Activated CD4-positive, alpha-beta memory T cell treated with anti-CD3 and anti-CD28 coated beads, Interleukin-2, amount 10 ng/mL, durations not matched to agents 7 days and 5 days (primary cell): ENCODE measurements at places on chromosomes 13 and 19. TPM values are rescaled to one million over a fixed set of nuclear protein-coding genes. Genes with fewer than 3 reads are reported as not detected.
A peak's percentile ranks its signal among the peaks of the same experiment; 100 is the strongest.

- no peaks in the 10 kb centered on the region for H3K4me1 ChIP-seq
- no peak overlapping the region for H3K27ac ChIP-seq
Observed at GRCh38 chr13:110193491-110193890, 113.5 kb downstream of the COL4A1 start.

- no peaks in the 10 kb centered on the region for H3K27me3 ChIP-seq
- no peak overlapping the region for H3K4me3 ChIP-seq
- H3K4me1 ChIP-seq, result no peaks in the 10 kb centered on the region
- DNase-seq, result no peak
- no peaks in the 10 kb centered on the region for H3K36me3 ChIP-seq
- H3K27ac ChIP-seq, result no peak overlapping the region
Observed at GRCh38 chr13:53254500-53254899, 225.9 kb downstream of the OLFM4 start.

DNA sequence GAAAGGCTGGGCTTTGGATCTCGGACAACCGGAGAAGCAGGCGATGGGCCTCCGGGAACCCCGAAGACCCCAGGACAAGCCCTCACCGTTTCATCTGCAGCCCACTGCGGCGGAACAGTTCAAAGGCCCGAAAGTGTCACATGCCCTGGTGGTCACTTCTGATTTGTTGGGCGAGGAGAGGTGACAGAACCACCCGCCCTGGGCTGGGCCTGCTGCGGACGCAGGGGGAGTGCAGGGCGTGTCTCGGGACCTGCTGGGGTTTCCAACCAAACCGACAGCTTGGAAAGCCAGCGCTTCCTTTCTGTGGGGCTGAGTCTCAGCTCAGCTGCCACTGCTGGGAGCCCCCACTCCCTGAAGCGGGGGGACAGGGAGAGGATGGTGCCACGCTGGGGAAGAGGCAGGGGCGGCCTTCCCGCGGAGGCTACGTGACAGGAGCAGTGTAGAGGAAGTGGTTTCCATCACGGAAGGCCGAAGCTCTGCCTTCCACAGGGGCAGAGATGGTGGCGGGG lies 22.8 kb upstream of the ZBTB7A start:
- H3K4me3 ChIP-seq, result peak overlapping the region; percentile 68
- H3K4me1 ChIP-seq, result peaks cover 59% of the 10 kb centered on the region
- peak overlapping the region; percentile 98 for H3K27ac ChIP-seq

DNA sequence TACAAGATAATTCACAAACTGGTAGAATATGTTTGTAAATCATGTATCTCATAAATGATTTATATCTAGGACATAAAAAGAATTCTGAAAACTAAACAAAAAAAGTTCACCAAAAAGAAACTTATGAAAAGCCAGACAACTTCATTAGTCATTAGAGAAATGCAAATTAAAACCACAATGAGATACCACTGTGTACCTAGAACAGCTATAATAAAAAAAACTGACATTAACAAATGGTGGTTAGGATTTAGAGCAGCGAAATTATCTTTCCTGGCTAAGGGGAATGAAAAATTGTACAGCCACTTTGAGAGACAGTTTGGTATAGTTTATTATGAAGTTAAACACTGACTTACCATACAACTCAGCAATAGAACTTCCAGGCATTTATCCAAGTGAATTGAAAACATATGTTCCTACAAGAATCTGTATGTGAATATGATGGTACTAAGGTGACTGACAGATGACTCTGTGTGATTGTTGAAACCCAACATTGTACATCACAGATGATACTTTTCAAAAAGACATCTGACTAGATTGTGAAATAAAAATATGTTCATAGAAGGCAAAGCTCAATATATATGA lies 41.8 kb downstream of the UGGT2 start:
- no peak overlapping the region for H3K4me3 ChIP-seq
- no peaks in the 10 kb centered on the region for H3K4me1 ChIP-seq
- H3K27me3 ChIP-seq, result no peaks in the 10 kb centered on the region
- no peaks in the 10 kb centered on the region for H3K36me3 ChIP-seq
- H3K27ac ChIP-seq, result no peak overlapping the region
- DNase-seq, result no peak

- no peak overlapping the region for H3K27ac ChIP-seq
- H3K4me3 ChIP-seq, result no peak overlapping the region
- no peaks in the 10 kb centered on the region for H3K27me3 ChIP-seq
- H3K4me1 ChIP-seq, result peaks cover 4% of the 10 kb centered on the region
- no peak for DNase-seq
Observed at GRCh38 chr19:44879309-44880065, 11.6 kb upstream of the TOMM40 start.

DNA sequence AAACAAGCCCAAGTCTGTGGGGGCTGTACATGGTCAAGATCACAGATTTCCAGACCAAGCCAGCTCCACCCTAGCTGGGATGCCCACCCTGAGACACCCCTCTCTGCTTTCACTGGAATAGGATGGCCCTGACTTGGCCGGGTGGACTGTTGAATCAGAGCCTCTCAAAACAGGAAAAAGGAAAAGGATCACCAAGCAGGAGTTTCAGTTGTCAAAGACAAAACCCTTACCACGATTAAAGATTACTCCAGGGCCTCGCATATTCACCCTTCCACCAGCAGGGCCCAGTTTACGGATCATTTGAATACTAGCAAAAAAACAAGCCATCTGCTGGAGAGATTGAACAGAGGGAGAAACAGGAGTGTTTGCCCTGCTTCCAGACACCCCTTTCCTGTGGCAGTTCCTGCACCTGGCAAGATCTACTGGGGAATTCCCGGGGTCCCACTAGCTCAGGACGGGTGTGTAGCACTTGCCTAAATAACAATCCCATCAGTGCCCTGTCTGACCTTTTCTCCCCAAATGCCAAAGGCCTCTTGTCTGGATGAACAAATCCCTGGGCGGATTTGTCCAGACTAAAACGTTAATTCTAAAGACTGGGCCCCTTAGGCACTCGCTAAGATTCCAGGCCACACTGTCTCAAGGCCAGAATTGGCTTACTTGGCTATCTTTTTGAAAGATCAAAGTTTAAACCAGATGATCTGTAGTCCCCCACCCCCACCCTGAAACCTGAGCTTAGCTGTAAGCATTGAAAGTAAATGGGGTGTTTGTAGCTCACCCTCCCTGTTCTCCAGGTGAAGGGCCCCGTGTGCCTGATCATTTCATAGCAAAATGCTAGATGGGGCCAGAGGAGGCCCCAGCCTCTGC lies 38.4 kb downstream of the ACTN4 start:
- H3K27ac ChIP-seq, result peak overlapping the region; percentile 95
- peaks cover 94% of the 10 kb centered on the region for H3K4me1 ChIP-seq
- H3K36me3 ChIP-seq, result peaks cover 64% of the 10 kb centered on the region
- peak; percentile 42 for DNase-seq

DNA sequence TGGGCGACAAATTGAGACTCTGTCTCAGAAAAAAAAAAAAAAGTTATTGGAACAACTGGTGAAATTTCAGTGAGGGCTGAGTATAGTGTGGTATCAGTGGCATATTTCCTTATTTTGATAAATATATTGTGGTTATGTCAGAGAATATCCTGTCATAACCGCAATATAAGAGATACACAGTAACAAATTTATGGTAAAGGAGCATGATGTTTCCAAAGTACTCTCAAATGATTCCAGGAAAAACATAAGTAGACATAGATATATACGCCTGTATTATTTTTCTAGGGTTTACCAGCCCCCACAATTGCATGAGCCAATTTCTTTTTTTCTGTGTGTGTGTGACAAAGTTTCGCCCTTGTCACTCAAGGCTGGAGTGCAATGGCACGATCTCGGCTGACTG lies 5.7 kb upstream of the C5AR1 start:
- H3K27ac ChIP-seq, result no peak overlapping the region
- peaks cover 8% of the 10 kb centered on the region for H3K27me3 ChIP-seq
- no peak for DNase-seq
- H3K36me3 ChIP-seq, result no peaks in the 10 kb centered on the region
- peaks cover 15% of the 10 kb centered on the region for H3K4me1 ChIP-seq

DNA sequence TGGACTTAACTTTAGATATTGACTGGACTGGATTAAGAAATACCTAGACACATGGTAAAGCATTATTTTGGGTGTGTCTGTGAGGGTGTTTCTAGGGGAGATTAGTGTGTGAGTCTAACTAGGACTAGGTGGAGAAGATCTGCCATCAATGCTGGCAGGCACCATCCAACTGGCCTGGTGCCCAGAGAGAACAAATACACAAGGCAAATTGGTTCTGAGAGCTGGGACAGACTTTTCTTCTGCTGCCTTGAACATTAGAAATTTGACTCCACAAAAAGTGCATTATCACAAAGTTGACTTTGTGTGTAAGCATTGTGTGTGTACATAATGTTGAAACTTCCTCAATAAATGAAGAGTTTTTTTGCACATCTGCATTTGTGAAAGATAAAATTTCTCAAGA lies 522.1 kb downstream of the SUCLA2 start:
- H3K27ac ChIP-seq, result no peak overlapping the region
- H3K36me3 ChIP-seq, result no peaks in the 10 kb centered on the region
- DNase-seq, result no peak

DNA sequence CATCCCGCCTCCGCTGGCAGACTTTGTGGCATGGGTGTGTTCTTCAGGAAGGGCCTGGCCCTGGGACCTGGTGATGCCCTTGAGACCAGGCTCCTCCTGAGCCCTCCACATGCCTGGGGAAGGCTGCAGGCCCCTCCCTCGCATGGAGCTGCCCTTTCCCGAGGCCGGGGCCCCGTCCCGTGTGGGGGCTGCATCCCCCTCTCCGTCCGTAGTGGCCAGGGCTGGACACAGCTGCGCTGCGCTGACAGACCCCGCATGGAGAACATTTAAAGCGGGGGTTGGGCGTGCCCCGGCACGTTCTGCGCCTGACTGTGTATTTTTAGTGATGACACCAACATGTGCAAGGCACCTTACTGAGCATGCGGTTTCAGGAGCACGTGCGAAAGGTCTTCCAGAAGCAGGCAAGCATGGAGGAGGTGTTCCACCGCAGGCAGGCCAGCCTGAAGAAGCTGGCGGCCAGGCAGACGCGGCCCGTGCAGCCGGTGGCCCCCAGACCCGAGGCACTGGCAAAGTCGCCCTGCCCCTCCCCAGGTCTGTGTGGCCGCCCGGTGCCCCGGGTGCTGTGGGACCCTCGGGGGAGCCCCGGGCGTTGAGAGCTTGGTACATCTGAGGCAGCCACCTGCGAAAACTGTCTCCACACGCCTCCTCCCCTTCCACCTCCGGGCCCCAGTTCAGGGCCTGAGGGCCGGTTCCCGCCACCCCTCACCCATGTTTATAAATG lies 28.8 kb upstream of the F7 start:
- H3K36me3 ChIP-seq, result no peaks in the 10 kb centered on the region
- no peaks in the 10 kb centered on the region for H3K27me3 ChIP-seq
- H3K4me1 ChIP-seq, result no peaks in the 10 kb centered on the region
- no peak overlapping the region for H3K27ac ChIP-seq
- H3K4me3 ChIP-seq, result no peak overlapping the region
- DNase-seq, result no peak

Gene KLF12
- 33.5 TPM for total RNA-seq

Gene MAMSTR
- total RNA-seq, result 1.2 TPM

Gene ATP4A
- total RNA-seq, result not detected

Gene CGB1
- not detected for total RNA-seq

Gene CCDC194
- total RNA-seq, result 4.9 TPM

Gene KRTDAP
- total RNA-seq, result not detected
